ENCODE measurements at places on chromosomes 12 and 14.

DNA sequence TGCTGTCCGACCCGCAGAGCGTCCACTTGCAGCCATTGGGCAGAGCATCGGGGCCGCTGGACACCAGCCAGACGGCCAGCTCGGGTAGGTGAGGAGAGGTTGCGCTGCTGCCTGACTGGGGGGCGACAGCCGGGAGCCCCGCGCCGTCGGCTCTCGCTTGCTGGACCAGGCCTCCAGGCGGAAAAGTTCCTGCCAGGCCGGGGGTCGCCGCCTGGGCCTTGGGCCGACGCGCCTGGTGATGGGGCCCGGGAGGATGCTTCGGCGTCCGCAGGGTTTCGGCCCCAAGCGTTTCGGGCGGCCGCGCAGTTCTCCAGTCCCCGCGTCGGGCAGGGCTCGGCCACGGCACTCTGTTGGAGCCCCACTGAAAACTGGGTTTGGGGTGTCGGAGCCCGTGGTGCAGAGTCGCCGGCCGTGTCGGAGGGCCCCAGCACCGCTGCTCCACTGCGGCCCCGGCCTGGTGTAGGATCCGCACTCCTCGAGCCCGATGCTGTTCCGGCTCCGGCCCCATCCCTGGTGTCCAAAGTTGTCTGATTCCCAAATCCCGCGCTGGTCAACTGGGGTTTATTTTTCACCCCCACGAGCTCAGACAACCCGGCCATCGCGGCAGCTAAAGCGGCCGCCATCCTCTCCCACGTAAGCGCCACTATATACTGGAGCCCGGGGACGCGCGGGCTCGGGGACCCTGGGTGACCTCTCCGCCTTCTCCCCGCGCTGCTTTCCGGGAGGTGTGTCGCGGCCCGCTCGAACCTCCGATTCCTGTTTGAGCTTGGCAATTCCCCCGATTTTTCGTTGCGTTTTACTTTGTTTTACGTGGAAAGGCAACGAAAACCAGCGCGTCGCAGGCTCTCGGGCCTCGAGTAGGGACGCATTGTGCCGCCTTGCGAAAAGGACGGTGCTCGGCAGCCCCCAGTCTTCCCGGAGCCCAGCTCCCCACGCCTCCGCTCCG lies 872 bp downstream of the VSX2 start:
- no peak for DNase-seq

DNA sequence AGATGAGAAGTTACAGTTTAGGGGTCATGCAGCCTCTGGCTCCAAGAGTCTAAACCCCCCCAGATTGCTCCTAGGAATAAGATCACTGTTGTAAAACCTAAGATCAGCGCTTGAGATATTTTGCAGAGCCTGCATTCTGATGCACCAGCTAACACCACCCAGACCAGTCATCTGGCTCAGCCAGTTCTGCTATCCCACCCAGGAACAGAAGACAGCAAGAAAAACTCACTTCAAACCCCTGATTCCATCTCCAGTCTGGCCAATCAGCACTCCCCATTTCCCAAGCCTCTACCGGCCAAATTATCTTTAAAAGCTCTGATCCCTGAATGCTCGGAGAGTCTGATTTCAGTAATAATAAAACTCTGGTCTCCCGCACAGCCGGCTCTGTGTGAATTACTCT lies 158.6 kb downstream of the ZNF664 start:
- no peak for DNase-seq

DNA sequence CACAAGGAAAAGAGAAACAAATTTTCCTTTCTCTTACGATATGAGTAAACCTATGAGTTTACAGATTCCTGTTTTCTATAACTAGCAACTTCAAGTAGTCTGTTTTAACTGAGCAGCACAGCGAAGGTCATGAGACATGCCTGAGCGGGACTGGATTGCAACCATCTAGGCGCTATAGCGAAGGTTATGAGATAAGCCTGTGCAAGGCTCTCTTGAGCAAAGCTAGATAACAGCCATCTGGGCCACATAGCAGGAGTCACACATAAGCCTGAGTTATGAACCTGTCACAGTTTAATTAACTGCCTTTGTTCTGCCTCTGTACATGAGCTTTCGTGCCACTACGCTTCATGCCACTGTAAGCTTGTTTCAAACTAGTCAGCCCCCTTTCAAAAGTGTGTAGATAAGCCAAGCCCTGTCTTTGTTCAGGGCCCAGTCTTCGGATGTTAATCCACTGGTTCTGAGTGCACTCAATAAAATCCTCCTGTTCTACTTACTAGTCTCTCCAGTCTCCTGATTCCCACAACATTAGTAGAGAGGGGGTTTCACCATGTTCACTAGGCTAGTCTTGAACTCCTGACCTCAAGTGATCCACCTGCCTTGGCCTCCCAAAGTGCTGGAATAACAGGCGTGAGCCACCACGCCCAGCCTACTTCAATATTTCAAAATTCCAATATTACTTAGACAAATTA lies 47.1 kb downstream of the SEC23A start:
- no peak for DNase-seq

GRCh38 chr14:35822501-35822900 lies 3.6 kb upstream of the BRMS1L start:
- no peak for DNase-seq

GRCh38 chr12:23041774-23042173 lies 416.8 kb downstream of the ETNK1 start:
- no peak for DNase-seq

GRCh38 chr14:55749946-55750345 lies 169.9 kb downstream of the KTN1 start:
- DNase-seq: no peak

- no peak for DNase-seq
These were observed 36.9 kb downstream of the BCL2L14 start for GRCh38 chr12:12107678-12108077.

GRCh38 chr12:1595026-1595561 lies 713 bp upstream of the FBXL14 start:
- no peak for DNase-seq

DNA sequence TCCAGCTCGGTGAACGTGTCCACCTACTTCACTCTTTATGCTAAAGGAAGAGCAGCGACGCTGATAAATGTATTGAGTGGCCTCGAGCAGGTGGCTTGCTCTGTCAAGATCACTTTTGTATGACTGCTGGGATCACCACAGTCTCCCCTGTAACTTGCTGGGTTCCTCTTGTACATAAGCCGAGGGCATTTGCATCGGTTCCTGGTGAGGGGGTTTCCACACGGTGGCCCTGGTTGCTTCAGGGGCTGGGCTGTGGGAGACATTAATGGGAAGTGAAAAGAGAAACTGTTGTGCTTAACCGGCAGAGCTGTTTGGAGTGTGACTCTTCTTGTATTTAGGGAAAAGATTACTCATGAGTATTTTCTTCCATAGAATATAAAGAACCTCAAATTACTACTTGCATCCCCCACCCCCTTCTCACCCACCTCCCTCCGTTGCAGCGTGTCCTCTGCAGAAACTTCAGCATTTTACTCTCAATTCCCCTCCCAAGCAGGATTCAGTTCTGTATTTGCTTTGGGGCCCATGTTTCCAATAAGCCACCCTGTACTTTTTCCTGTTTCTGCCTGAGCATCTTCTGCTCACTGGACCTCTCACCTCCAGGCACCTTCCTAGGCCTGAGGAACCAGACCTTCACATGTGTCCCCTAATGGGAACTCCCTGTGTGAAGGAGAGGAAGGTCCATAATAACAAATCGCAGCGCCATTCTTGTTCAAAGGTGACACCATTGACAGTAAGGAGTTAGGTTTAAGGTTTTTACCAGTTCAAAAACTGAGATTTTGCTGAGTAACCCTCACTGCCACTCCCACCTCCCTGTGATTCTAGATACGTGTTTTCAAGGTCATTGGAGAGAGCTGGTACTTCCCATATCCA lies 187.0 kb downstream of the ETV6 start:
- no peak for DNase-seq

DNA sequence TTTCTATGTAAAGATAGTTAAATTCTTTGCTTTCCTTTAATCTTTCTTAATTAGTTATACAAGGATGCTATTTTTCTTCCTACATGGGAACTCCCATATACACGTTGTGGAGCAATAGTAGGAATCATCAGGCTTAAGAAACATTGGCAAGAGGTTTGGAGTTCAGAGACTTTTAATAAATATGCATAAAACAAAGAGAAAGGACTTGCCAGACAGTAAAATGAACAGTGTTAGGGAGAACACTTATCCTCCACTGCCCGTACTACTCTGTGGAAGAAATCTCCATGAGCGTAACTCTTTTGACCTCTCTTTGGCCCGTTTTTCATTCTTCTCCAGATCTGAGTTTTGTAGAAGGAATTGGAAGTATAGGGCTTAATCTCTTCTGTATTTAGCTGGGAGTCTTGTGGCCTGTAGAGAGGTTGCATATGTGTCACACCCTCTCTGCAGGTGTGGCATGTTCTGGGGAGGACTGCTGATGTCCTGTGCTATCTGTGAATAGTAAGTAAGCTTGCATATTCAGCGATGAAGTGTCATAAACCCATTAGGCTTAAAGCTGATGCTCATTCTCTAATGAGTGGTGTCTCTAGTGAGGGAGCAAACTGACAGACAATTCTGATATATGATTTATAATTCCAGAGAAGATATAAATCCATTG lies 455.4 kb upstream of the FAR2 start:
- DNase-seq: no peak

GRCh38 chr12:93226361-93226760 lies 151.4 kb upstream of the NUDT4 start:
- DNase-seq: no peak

DNA sequence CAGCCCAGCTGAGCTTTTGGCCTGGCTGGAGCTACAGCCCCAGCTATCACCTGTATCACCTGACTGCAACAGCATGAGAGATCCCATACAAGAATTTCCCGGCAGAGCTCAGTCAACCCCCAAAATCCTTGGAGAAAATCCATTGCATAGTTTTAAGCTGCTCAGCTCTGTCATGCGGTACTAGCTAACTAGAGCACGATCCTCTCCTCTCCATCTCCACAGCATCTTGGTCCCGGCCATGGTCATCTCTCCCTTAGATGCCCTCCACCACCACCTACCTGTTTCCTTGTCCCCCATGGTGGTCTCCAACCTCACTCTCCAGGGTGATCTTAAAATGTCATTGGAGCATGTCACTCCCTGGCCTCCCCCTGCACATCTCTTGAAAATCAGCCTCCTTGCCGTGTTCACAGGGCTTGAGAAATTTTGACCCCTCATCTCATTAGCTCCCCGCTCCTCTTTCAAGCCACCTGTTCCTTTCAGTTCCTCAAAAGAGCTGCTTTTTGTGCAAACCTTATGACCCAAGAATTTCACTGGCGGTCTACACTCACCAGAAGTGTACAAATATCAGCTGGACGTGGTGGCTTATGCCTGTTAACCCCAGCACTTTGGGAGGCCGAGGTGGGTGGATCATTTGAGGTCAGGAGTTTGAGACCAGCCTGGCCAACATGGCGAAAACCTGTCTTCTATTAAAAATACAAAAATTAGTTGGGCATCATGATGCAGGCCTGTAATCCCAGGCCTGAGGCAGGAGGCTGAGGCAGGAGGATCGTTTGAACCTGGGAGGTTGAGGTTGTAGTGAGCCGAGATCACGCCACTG lies 8.1 kb upstream of the CLMN start:
- DNase-seq: no peak

GRCh38 chr12:88600272-88600671 lies 20.0 kb upstream of the KITLG start:
- DNase-seq: no peak

GRCh38 chr12:116561181-116561821 lies 2.1 kb downstream of the MAP1LC3B2 start:
- DNase-seq: no peak

GRCh38 chr12:12456637-12457036 lies 99.8 kb downstream of the BORCS5 start:
- DNase-seq: no peak

DNA sequence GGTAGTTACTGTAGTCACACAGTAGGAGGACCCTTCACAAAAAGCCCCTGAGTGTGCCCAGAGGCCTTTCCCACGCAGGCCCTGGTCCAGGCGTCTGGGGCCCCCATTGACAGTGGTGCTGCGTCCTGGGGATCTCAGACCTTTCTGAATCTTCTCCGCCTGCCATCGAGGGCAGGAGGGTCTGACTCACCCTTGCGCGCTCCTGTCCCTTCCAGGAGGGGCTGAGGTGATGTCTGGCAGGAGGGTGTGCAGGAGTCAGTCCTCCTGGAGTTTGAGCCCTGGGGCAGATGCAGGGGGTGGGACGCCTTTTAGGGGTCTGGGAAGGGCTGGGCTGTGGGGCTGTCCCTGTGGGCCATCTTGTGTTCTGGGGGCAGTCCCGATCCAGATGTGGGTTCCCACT lies 386.8 kb downstream of the TMEM121 start:
- no peak for DNase-seq

DNA sequence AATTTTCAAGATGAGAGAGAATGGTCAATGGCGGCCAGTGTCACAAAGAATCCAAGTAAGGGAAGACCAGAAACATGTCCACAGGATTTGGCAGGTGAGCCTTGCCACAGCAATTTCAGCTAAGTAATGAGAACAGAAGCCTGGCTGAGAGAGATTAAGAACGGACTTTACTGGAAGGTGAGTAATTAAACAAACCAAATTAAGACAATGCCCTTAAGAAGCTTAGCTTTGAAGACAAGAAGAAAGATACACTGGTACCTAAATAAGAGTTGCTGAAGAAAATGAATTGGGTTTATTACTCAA lies 145.4 kb upstream of the PLEKHG7 start:
- no peak for DNase-seq

DNA sequence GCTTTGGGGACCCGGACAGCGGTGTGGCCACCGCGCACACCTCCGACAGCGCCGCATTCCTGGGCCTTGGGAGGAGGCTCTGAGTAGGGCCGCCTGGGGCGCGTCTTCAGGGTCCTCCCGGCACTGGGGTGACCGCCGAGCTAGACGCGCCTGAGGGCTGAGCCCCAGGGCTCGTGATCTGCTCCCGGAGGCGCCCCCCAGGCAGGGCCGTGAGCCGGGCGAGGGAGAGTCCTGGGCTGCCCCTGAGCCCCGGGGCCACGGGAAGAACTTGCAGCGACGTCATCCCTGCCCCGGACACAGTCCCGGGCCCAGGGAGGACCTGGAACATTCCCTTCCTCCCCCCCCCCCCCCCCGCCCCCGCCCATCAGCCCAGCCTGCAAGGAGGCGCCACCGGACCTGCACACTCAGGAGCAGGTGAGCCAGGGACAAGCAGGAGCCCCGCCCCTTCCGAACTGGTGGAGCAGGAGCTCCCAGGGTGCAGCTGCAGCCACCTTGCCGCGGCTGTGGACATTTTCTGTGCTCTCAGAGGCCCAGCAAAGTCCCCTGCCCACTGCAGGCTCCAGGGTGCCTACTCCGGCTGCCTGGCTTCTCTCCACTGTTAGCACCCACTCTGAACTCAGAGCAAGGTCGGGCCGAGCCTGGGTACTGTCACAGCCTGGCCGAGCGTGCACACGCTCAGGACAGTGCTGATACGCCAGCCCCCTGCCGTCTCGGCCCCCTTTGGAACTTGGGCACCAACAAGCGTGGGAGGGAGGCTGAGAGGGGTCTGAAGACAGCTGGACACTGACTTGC lies 50.7 kb downstream of the A2M start:
- peak; percentile 40 for DNase-seq

DNA sequence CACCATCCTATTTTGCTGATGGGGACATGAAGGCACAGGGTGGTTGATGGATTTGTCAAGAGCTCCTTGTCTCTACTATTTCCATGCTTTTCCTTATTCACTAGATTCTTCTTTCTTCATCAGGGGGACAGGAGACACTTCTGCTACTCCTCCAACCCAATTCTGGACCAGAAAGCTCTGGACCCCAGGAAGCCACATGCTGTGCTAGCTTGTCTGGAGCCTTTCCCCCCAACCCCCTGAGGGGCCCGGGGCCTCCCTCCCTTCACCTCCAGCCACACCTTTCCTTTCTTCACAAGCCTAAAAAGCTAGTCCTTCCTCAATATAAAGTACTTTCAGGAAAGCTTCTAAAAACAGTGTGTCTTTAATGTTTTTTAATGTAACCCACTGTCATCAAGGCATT lies 75.1 kb upstream of the CAPRIN2 start:
- no peak for DNase-seq
